ENCODE measurements at places on chromosomes 2 and 18.

DNA sequence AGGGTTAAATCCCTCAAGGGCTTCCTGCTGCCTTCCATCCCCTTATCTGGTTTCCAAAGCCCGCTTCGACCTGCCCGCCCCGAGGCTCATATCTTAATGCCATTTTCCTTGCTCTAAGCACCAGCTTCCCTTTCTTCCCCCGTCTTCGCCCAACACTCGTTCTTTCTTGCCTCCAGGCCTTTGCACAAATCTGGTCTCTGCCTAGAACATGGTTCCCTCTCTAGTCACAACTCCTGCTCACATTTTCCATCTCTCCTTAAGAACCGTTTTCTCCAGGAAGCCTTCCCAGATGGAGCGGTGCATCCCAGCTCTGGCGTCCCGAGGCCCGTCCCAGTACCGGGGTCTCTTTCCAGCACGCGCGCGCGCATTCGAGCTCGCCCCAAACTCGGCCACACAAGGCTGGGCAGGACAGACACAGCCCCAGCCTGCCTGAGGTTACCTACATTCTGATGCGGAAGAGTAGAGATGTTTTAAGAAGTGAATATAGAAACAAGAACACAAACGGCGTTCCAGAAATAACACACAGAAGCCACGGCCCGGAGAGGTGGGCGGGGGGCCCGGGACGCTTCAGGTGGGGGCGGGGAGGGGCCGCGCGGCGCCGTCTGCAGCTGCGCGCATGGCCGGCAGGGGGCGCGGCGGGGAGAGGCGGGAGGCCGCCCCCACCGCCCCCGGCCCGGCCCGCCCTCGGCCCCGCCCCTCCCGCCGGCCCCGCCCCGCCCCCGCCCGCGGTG is at the start of gene DGKD:
Gene DGKD, plus strand, starts transcription at position 726 of the 731 bp plus-strand sequence. CDS start 25 bp downstream, outside the sequence.
- peak; percentile 67 for DNase-seq

DNA sequence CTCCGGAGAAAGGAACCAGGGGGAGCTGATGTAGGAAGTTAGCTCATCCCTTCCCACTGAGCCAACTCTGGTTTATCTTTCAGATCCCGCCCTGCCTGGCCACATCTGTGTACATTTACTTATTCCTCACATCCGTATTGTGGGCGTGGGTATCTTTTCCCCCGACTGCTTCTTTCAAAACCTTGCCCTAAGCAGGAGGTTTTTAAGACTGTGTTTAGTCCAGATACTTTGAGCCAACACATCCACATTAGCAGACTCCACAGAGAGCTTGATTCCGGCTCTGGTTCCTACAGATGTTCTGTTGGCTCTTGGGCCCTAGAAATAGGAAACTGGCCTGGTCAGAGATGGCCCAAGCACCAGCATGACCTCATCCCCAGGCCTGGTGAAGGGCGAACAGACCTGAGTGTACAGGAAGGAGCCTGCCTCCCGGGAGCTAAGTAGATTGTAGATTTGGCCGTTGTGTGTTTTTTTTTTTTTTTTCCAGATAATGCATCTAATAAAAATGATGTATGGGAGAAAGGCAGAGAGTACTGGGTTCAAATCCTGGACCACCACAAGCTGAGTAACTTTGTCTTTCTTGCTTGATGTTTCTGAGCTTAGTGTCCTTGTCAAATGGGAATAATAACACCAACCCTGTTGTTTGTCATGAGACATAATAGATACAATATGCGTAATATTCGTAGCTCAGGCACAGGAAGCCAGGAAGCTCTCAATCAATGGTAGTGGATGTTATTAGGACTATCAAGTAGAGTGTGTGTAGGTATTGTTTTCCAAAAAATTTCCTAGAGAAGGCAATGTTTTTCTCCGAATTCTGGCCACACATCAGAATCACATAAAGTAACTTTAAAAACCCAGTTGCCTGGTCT is 92.3 kb downstream of the PRKCE start:
- DNase-seq: no peak

DNA sequence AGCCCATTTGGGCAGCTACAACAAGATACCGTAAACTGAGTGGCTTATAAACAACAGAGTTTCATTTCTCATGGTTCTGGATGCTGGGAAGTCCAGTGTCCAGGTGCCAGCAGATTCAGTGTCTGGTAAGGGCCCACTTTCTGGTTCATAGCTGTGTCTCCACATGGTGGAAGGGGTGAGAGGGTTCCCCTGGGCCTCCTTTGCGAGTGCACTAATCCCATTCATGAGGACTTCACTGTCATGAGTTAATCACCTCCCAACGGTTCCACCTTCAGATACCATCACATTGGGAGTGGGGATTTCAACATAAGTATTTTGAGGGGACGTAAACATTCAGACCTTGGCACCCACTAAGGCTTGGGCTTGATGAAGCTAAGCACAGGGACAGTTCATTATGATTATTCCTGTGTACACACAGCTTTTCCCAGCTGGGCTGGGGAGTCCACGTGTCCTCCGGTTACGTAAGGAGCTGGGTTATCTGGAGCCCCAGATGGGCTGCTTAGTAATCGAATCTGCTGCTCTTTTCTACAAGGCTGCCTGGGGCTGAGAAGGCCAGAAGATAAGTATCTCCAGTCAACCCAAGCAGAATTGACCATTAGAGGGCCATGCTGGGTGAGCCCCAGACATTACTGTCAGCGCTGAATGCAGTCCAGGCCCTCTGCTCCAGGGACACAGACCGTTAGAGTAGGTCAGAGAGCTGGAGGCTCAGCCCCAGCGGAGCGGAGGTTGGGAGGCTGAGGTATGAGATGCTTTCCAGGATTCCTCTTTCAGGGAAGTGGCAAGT is 42.7 kb downstream of the EPAS1 start:
- no peak for DNase-seq

- DNase-seq: no peak
These were observed 295.2 kb downstream of the NDUFA10 start for GRCh38 chr2:239729681-239730566.

DNA sequence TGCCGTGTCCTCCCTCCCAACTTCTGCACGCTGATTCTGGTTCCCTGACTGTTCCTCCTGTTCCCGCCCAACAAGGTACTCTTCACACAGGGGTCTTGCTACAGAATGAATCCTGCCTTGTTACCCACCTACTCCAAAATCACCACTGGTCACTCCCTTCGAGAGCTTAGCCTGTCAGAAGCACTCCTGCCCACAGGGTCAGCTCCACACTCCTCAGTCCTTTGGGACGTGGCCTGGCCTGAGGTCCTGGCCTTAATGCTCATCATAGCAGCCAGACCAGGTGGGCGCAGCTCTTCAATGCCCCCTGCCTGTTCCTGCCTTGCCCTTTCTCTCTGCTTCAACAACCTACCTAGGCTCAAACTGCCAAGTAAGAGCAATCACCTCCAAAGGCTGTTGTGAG is 27.8 kb upstream of the ID2 start:
- no peak for DNase-seq

GRCh38 chr2:109727929-109728447 is 66.1 kb upstream of the RGPD5 start:
- no peak for DNase-seq

GRCh38 chr2:232341739-232342126 is 36.8 kb upstream of the ALPP start:
- DNase-seq: no peak

DNA sequence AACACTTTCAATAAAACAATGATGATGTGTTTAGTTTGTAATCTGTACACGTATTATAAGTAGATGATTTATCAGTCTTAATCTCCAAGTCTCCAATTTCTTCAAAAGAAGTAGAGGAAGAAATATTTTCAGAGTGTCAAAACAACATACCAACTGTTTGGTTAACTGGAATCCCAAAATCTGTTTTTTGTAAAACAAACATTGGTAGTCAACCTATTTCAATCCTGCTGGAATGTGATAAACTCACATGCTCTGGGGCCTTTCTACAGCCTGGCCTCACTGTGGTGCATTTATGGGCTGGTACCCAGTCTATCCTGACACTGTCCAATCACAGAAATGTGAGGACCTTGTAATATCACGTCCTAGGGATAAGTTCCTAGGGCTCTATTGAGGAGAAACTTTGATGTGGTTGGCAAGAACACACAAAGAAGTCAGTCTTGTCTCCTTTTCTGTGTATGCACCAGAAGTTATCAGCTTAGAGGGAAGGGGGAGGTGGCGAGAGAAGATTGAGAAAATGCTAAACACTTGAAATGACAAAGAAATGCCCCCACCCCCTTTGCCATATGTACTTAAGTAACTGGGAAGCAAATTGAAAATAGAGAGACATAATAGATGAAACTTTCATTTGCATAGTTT is 47.2 kb downstream of the PRKRA start:
- no peak for DNase-seq

- DNase-seq: no peak
These were observed 33.9 kb downstream of the ADCY3 start for GRCh38 chr2:24886126-24886501.

GRCh38 chr2:109171444-109172334 is 42.7 kb downstream of the SH3RF3 start:
- no peak for DNase-seq

DNA sequence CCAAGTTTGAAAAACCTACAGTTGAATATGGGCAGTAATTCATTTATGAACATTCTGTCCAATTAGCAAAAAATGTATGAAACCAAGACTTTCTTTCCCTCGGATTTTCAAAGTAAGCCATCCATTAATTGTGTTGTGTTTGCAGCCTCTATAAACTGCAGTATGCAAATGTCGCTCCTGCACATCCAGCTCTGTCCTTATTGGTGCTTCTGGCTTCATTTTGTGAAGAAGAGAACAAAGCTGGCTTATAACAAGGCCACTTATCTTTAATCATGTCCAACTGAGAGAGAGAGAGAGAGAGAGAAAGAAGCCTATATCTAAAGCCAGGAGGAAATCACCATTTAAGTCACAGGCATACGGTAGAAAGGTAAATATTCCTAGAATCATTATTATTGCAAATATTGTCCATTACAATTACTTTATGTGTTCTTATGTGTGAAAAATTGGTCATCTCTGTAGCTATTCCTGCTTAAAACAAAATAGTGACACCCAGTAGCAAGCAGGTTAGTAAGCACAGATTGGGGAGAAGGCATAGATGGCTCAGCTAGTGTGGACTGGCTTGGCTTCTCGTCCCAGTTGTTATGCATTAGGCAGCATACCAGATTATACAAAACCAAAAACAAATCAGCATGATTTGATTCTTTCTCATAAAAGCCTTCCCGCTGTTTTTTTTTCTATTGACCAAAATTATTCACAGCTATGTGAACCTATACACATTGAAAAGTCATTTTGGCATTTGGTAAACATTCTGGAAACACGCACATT is 726.4 kb upstream of the SOX11 start:
- no peak for DNase-seq

GRCh38 chr2:120236791-120237190 is 13.6 kb upstream of the TMEM185B start:
- no peak for DNase-seq

- DNase-seq: no peak
These were observed 308.3 kb downstream of the SETBP1 start for GRCh38 chr18:44988821-44989587.

DNA sequence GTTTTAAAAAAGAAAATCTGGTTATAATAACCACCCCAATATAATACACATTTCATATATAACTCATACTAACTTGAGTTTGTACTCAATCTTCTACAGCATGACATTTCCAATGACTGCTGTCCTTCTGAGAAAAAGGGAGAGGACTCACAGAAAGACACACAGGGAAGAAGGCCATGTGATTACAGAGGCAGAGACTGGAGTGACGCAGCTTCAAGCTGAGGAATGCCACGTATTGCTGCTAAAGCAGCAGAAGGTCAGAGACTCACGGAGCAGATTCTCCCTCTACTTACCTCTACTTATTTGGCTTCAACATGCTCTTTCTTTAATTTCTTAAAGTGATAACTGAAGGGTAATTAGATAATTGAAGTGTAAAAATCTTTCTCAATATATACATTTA is 753.5 kb upstream of the PKDCC start:
- DNase-seq: no peak

DNA sequence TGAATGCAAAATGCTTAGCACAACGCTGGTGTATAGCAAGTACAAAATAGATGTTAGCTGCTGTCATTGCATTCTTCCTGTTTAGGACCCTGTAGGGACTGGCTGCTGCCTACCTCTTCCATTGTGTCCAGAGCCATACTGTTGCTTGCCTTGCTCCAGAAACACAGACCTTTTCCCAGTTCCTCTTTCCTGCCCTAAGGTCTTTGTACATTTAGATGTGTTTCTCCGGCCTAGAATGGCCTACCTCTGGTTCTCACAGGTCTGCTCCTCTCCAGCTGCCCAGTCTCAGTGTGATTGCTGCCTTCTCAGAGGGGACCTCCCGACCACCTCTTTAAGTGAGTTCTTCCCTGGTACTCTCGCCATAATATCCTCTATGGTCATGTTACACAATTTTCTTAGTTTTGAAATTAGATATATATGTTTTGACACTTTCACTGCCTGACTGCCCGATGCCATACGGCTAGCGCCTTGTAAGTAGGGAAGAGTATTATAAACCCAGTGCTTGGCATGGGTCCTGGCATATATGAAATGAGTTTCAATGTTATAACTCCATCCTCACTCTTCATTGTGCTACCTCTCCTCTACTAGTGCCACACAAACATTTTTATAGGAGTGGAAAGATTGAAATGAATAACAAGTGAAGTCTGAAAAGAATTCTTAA is 48.3 kb downstream of the RFTN2 start:
- DNase-seq: no peak

GRCh38 chr2:55155206-55155605 is 76.9 kb downstream of the CLHC1 start:
- no peak for DNase-seq

- no peak for DNase-seq
These were observed 94.9 kb downstream of the DHRS9 start for GRCh38 chr2:169164311-169164710.

- no peak for DNase-seq
These were observed 67.7 kb upstream of the DNMT3A start for GRCh38 chr2:25409468-25409867.

Measured in Ammon's horn (tissue), 1 donor.